CD4-positive, alpha-beta T cell treated with Interleukin-6 at 100 ng/mL for 8 hours (primary cell): ENCODE measurements at places on chromosomes 11 and 22.

- DNase-seq = no peak
Measured at GRCh38 chr11:122305426-122306320, 189.7 kb upstream of the BLID start.

DNA sequence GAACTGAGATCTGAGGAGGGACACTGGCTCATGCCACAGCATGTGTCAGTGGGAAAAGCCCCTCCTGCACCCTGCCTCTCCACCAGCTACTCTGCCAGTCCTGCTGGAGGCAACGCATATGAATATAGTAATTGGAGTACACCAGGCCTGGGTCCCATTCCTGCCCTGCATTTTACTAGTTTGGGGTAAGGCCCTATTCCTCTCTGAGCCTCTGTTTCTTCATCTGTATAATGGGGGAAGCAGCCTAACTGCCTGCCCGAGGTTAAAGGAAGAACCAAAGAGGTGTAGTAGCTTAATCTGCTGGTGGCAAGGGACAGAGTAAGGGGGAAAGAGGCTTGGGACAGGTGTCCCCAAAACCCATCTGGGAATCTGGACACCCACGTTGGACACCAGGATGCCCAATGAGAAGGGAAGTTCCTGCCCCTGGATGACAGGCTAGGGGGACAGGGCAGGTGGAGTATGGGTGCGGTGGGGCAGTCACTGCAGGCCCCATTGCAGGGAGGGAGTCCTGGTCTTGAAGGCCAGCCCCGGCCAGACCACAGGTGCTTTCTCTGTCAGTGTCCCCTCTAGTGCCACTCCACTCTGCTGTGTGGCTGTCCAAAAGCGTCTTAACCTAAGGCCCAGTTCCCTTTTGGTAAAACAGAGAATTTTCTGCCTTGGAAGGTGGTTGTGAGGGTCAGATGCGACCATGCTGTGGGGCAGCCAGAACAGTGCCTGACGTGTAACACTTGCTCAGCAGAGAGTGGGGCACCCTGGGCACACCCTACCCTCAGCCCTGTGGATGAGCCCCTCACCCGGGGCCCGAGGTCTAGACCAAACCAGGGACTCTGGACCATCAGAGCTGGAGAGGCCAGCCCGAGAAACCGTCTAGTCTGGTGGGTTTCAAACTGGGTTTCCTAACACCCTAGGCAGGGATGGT is 11.5 kb downstream of the TSKU start:
- DNase-seq = no peak

- no peak for DNase-seq
Measured at GRCh38 chr11:26782220-26782965, 60.5 kb upstream of the SLC5A12 start.

- DNase-seq = no peak
Measured at GRCh38 chr22:27470169-27470772, 331.3 kb downstream of the MN1 start.

- no peak for DNase-seq
Measured at GRCh38 chr22:11360632-11361031, 4167.4 kb upstream of the OR11H1 start.

DNA sequence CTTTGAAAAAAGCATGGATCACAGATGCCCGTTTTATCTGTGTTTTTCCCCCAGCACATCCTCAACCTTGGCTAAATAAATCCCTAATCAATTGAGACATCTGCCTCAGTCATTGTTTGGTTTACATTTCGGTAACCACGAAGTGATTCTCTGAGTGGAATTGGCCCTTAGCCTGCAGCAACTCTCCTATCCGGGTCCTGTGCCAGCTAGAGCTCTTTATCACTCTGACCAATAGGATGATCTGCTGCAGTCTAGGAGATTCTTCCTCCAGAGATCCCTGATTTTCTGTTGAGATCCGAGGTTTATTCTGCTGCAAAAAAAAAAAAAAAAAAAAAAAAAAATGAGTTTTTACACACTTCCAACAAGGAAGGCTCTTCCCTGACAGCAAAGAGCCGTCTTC is 137.3 kb downstream of the KCNA4 start:
- no peak for DNase-seq

DNA sequence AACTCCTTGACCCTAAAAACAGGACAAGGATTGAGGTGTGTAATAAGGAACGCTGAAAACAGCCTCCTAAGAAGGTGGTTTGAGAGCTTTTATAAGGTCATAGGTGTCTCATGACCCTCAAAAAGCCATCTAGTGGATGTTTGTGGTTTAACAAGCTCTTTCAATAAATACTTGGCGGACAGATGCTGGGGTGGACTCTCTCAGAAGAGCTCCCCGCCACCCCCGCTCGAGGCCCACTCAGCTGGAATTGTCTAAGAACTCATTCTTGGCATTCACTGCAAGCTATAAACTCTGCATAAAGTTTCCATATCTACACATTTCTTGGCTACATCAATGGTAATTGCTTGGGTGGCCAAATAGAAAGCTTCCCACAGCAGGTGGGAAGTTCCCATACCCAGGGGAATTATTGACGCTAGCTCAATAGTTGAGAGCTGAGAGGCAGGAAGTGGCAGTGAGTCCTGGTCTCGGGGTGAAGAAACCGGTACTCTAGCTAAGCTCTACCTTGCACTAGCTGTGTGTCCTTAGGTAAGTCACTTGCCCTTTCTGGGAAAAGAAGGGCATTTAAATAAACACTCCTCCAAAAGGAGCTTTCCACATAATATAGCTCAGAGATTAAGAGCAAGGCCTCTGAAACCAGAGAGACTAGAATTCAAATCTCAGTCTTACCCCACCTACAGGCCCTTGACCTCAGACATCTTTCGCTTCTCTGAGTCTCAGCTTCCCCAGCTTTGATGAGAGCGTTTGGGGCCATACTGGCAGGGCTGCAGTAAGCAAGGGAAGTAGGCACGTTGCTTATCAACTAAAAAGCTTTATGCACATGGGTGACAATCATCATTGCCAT is 6.4 kb downstream of the MS4A15 start:
- no peak for DNase-seq

- DNase-seq = no peak
Measured at GRCh38 chr22:46416520-46416871, 81.0 kb downstream of the TRMU start.

DNA sequence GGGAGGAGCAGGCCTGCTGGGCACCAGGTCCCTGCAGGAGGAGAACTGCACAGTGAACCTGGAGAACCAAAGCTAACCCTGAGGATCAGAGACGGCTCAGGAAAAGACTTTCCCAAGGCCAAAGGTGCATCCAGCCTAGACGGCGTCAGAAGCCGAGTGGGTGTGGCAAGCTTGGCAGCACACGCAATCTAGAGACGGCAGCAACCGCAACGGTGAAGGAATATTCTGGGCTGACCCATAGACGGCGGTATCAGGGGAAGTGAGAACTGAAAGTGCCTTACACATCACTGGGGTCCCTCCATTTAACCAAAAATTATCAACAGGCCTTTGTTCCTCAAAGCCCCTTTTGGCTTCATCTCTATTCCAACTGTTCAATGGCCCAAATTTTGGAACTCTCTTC is 26.2 kb downstream of the SPATA19 start:
- no peak for DNase-seq

DNA sequence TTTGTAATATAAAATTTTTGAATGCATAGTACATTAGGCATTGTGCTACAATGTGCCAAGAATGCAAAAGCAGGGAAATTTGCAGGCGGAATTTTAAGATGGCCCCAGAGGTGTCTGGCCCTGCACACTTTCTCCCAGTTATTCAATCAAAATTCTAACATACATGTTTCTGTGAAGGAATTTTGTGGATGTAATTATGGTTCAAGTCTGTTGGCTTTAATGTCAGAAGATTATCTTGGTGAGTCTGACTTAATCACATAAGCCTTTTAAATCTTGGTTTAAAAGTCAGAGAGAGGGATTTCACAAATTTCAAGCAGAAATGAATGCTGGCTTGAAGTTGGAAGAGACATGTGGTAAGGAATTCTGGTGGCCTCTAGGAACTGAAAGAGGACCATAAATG is 423.4 kb upstream of the CCDC179 start:
- DNase-seq = no peak

GRCh38 chr11:36073411-36074203 is 129.7 kb downstream of the LDLRAD3 start:
- DNase-seq = no peak

- DNase-seq = no peak
Measured at GRCh38 chr11:19970944-19971343, 189.3 kb downstream of the DBX1 start.

GRCh38 chr22:37472418-37473006 is 13.7 kb downstream of the MFNG start:
- peak; percentile 41 for DNase-seq

GRCh38 chr11:76602431-76602861 is 68.1 kb downstream of the LRRC32 start:
- DNase-seq = no peak

DNA sequence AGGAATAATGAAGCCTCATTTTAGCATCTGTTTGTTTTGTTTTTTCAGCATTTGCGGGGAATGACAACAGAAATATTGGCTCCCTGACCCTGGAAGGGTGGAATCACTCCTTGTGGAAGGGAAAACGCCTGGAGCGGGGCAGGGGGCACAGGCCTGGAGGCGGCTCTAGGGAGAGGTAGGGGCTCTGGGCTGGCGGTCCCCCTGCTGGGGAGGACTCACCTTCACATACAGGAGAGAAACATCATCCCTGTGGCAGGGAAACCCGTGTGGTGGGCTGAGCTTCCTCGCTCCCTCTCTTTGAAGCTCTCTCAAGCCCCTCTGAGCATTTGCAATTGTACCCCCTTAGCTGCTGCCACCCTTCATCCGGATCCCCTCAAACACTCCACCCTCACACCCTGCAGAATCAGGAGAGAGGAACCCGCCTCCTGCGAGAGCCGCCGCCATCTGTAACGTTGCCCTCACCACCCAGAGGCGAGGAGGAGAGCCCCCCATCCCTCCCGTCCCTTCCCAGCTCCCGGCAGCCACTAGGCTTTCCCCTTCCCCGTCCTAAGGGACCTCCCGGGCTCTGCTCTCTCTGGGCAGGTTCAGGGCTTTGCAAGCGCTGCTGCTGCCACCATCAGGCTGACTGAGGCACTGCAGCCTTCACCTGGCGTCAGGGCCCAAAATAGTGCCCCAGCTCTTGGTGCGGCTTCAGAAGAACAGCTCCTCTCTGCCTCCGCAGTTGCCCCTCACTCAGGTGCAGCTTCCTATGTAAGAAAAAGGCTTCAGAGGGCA is 10.4 kb downstream of the KIRREL3 start:
- DNase-seq = peak; percentile 26

- DNase-seq = no peak
Measured at GRCh38 chr11:109433753-109434256, 11.8 kb downstream of the C11orf87 start.

DNA sequence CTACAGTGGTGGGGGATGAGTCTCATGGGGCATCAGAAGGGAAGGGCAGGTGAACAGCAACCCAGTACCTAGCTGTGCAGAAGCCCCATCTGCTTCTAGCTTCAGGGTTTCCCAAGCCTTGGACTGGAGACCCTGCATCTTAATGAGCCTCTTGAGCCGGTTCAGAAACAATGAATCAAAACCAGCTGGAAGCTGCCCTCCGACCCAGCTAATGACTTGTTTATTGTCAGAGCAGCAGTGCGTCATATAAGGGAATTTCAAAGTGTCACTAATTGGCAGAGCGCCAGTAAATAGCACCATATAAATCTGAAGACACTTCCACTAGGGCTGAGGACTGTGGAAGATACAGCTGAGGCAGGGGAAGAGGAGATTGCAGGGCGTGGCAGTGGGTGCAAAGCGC is 57.5 kb downstream of the RPUSD4 start:
- no peak for DNase-seq

GRCh38 chr22:31179345-31179744 is 19.4 kb downstream of the RNF185 start:
- DNase-seq = no peak

GRCh38 chr11:57214494-57214893 is 22.6 kb downstream of the APLNR start:
- DNase-seq = no peak

DNA sequence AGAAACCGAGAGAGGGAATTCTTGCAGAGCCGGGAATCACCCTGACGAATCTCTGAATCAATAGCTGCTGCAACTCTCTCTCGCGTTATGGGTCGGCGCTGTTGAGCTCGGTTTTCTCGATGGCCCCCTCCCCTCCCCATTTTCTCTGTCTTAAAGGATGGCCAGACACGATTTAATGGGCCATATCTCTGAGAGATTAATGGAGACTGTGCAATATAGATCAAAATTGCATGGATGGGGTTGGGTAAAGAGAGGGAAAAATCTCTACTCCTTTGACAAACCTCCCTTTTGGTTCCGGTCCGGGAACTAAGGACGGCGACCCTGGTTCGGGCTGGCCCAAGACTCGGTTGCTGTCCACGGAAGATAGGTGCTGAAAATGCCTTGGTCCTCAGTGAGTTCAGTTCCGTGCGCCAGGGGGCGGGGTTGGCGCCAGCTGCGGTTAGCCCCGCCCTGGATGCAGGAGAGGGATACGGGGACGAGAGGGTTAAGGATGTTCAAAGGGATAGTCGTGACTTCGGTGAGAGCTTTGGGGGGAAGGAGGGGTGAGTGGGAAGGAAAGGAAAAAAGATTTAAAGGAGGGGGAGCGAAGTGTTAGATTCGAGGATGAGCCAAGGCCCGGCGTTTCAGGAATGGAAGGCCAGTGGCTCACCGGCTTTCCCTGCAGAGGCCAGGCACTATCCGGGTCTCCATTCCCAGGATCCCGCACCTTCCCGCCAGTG is 103.6 kb upstream of the HSD17B12 start:
- no peak for DNase-seq

DNA sequence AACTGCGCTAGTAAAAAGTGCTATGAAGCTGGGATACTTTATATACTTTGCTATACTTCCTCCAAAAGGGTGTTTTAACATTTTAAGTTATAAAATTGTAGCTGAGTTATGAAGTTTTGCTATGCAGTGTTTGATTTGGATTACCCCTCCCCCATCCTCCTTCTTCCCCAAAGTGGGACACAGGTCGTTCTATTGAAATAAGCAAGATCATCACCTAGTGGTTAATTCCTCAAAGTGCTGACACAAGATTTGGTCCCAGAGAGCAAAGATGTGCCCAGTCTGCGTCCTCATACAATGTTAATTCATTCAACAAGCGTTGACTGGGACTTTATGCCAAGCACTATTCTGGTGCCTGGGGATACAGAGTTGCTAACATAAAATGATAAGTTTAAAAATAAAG is 78.5 kb downstream of the SPON1 start:
- DNase-seq = no peak

DNA sequence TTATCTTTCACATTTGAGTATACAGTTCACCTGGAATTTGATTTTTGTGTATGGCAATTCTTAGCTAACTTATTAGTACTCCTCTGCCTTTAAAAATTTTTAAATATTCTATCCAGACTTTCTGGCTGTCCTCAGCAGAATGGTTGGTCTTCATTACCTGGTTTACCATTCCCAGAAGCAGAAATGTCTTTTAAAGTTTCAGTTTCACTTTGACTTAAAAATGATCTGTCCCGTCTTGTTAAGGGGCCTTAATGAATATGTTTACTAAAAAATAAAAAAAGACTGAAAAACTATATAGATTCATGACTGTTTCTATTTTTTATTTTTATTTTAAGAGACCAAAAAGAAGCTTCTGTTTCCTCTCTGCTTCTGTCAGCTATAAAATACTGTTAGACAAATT is 70.5 kb upstream of the TNRC6B start:
- no peak for DNase-seq
